ENCODE measurements at places on chromosomes 7 and 10. TPM values are rescaled to one million over a fixed set of nuclear protein-coding genes. Genes with fewer than 3 reads are reported as not detected.

GRCh38 chr7:91299952-91300775 lies 35.9 kb downstream of the FZD1 start:
- DNase-seq = no peak

GRCh38 chr10:6165221-6165725 lies 37.5 kb upstream of the PFKFB3 start:
- no peak for DNase-seq

EVX1 gene
- not detected for total RNA-seq

- DNase-seq = peak; percentile 85
Measured at GRCh38 chr10:89332123-89332633, 4.4 kb downstream of the IFIT3 start.

- no peak for DNase-seq
Measured at GRCh38 chr7:100476903-100477870, 1.8 kb downstream of the TSC22D4 start.

ERVW-1 gene
- 0.02 TPM for total RNA-seq

DNA sequence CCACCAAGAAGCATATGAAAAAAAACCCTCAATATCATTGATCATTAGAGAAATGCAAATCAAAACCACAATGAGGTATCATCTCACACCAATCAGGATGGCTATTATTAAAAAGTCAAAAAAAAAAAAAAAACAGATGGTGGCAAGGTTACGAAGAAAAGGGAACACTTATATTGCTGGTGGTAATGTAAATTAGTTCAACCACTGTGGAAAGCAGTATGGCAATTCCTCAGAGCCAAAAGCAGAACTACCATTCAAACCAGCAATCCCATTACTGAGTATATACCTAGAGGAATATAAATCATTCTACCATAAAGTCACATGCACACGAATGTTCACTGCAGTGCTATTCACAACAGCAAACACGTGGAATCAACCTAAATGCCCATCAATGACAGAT lies 46.0 kb downstream of the CNOT4 start:
- no peak for DNase-seq

GRCh38 chr10:78981257-78981969 lies 87.4 kb upstream of the ZMIZ1 start:
- no peak for DNase-seq

KIAA1549 gene
- total RNA-seq = 2.6 TPM
